Activated CD4-positive, alpha-beta T cell treated with anti-CD3 and anti-CD28 coated beads, Interleukin-2, amount 10 ng/mL, durations not matched to agents 24 days and 14 days (primary cell): ENCODE measurements at places on chromosomes 5 and 9. TPM values are rescaled to one million over a fixed set of nuclear protein-coding genes. Genes with fewer than 3 reads are reported as not detected.

The NR2F1-AS1 gene
- not detected in 2 replicates for total RNA-seq

The GFI1B gene
- not detected in 2 replicates for total RNA-seq

The SLC6A3 gene
- total RNA-seq = not detected in 2 replicates

The DAPK1 gene
- total RNA-seq = 2.2 and 3.6 TPM in 2 replicates

The TAF11L12 gene
- total RNA-seq = not detected in 2 replicates

The DMRT1 gene
- total RNA-seq = not detected in 2 replicates

The HRCT1 gene
- not detected in 2 replicates for total RNA-seq

The ITK gene
- total RNA-seq = 230 and 237 TPM in 2 replicates

The PCDHA2 gene
- not detected in 2 replicates for total RNA-seq

The IQGAP2 gene
- total RNA-seq = 37.3 and 39.3 TPM in 2 replicates
